Smooth muscle cell of the brain vasculature (primary cell): ENCODE measurements at places on chromosomes 2 and 18.

DNA sequence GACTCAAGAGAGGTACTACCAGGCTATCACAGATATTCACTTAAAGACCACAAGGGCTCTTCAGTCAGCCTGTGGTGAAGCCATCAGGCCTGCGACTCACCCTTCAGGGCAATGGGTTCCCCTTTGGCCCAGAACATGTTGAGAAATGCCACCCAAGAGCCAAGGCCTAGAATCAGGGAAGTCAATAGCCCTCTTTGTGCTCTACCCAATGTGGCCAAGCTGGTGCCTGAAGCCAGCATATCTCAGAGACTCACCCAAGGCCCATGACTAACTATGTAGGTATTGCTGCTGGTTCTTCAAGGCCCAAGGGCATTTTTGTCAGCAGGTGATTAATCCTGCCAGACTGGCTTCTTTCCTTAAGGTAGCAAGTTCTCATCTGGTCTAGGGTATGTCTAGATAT is 338.9 kb upstream of the SETBP1 start:
- DNase-seq, result no peak

GRCh38 chr2:98588880-98589431 is 19.4 kb downstream of the COA5 start:
- no peak for DNase-seq

DNA sequence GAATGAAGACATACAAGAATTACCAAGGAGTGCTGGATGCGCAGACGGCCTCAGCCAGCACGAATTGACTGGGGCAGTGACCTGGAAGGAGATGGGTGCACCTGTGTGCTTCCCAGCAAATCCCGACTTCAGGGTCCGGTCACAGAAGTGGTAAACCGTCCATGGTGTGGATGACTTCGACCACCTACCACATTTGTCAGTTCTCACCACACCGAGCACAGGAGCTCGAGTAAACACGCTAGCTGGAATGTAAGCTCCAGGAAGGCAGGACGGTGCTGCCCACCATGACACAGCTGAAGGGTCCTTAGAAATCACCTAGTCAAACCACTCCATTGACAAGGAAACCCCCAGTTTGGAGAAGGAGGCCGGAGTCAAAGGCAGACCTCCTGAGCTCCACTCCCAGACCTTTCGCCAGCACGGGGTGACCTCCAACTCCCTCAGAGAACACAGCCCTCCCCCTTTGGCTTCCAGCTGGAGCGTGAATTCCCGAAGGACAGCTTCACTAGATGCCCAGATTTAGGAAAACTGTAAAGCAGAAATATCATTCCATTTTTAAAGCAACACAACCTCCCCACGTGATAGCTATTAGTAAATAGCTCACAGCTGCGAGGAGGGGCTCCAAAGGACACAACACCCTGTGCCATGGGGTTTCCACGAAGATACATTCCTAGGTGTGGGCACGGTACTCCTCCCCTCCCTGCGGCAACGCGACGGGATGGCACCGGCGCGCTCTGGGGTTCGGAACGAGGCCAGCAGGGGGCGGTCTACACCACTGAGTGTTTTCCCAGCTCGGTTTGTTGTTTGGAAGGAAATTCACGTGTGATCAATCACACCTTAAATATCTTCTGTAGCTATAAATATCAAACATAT is 34.1 kb upstream of the GNAL start:
- no peak for DNase-seq

GRCh38 chr2:177264209-177264692 is 276 bp downstream of the NFE2L2 start:
- no peak for DNase-seq

- DNase-seq, result no peak
Observed at GRCh38 chr2:98803405-98804264, 72.7 kb upstream of the MGAT4A start.

DNA sequence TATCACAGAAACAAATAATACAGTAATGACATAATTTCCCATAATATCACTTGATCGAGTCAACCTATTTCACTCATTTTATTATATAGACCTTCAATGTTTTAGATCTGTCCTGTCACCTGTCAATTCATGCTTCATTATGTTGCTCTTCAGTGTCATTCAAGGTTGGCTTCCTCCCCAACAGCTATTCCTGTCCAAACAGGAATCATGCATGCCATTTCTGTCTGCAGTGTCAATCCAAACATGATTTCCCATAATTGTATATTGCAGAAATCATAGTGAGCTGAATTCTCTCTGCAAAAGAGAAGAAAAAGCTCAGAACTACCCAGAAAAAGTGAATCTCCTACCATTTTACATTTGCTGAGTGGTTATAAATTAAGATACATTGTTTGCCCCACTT is 628.6 kb downstream of the NR4A2 start:
- DNase-seq, result no peak

GRCh38 chr2:128307595-128307994 is 11.1 kb downstream of the HS6ST1 start:
- DNase-seq, result no peak

- DNase-seq, result no peak
Observed at GRCh38 chr2:111095434-111095833, 25.3 kb upstream of the BCL2L11 start.

GRCh38 chr2:14716319-14716718 is 83.8 kb downstream of the LRATD1 start:
- no peak for DNase-seq

DNA sequence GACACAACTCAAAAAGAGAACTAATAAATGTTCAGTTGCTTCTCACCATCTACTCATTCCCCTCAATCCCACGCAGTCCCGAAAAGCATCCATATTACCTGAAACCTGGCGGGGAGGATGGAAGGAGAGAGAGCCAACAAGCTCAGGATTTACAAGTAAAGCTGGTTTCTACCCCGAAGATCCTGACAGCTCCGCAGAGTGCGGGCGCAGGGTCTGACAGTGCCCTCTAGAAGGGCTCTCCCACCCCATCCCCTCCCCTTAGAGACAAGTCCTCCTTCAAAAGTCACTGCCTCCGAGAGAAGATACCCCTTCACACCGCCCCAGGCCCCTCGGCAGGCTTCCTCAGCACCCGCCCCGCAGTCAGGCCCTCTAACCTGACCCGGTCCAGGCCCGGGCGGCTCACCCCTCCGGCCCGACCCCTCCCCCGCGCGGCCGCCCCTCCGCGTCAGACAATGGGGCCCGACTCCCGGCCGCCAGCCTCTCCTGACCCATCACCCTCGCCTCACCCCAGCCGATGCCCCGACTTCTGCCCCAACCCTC is 550 bp downstream of the RAB1A start:
- DNase-seq, result no peak
